ENCODE measurements at places on chromosomes 6 and 20.

DNA sequence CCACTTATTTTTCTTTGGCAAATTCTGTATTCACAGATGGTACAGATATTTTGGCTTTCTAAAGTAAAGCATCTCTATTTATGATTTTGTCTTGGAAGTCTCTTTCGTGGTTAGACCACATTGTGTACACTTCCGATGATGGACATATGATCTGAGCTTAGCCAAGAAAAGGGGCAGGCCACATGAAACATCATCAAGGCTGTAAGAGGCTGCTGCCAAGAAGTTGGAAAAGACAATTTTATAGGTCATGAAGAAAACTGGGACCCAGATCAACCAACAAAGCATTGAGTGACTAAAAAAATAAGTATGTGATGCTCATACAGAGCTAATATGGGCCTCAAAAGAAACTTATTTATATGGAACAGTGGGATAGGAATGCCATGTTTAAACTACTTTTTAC, 266.4 kb downstream of the HAO1 start:
- no peak for DNase-seq

GRCh38 chr6:45663251-45664221, 285.8 kb upstream of the SUPT3H start:
- no peak for DNase-seq

GRCh38 chr6:43020847-43021246, 576 bp upstream of the RRP36 start:
- DNase-seq = no peak

DNA sequence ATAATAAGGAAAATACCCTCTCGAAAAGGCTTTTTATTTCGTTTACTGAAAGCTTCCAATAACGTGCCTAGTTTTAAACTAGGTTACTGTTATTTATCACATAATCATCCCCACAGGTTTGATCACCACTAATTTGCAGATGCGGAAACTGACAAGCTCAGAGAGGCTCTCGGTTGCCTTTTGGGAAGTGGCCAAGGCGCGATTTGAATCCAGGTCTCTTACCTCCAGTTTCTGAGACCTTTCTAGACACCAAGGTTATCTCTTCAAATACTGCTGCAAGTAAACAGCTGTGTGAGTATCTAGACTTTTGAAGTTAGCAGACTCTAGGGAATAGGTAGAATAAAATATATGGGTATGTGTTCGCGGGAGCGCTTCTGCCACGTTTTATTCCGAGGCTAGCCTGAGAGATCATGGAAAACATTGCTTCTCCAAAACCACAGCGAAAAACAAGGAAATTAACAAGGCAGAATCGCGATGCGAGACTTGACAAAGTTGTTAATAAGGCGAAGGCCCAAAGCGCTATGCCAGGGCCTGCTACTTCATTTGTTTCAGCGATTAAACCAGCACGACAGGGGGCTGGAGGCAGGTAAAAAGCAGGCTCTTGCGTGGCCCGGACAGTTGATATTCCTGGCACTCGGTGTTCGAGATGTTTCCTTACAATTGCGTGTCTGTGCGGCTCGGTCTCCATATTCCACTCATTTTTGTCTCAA, 1.8 kb upstream of the JARID2 start:
- DNase-seq = no peak

- DNase-seq = no peak
Measured at GRCh38 chr20:40497899-40498691, 190.9 kb downstream of the MAFB start.

DNA sequence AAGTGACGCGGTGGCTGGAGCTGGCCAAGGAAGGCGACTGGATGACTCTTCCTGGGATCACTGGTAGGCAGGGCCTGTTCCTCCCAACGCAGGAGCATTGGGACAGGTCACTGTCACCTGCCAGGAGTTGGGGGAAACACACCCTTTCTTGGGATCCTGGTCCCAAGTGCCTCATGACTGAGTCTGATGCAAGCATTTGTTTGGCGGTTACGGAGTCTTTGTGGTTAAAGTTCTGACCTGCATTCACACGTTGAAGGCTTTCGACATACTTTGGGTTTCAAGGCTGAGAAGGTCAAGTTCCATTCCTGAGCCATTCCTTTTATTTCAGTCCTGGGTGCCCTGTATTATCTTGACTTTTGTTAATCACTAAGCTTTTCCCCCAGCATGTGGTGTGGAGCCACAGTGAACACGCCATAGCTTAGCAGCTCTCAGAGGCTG, 6.0 kb downstream of the PNLDC1 start:
- no peak for DNase-seq

DNA sequence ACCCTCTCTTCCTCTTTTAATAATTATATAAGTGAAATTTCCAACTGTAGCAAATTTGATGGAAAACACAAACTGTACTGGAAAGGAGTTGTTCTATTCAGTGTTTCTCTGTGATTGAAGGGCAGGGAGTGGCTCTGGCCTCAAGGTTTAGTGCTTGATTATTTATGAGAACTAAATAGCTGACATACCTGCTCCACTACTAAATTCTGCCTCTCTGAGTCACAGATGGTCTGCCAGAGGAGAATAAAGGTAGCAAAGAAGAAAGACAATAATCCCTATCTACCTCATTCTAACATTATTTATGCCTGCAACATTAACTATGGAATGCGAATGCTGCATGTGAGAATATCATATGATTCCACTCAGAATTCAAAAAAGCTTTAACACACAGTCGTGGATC, 9.3 kb downstream of the BMP5 start:
- no peak for DNase-seq
